ENCODE measurements at places on chromosomes 2 and 18.

GRCh38 chr18:40469851-40470250, 1485.2 kb upstream of the PIK3C3 start:
- no peak for DNase-seq

- DNase-seq = no peak
Measured at GRCh38 chr18:2412281-2412680, 159.0 kb downstream of the METTL4 start.

DNA sequence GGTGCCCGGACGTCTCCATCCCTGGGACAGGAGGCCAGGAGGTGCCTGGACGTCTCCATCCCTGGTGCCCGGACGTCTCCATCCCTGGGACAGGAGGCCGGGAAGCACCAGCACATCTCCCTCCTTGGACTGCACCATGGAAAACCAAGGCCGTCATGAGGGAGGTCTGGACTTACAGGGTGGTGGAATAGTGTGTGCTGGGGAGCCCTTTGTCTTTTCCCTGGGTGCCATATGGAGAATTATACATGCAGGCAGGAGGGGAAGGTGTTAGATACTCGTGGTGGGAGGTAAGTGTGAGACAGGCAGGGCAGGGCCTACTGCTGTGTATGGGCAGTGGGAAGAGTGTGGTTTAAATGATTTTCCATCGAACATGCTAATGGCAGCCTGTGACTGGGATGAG, 52.9 kb downstream of the RTP5 start:
- DNase-seq = no peak

DNA sequence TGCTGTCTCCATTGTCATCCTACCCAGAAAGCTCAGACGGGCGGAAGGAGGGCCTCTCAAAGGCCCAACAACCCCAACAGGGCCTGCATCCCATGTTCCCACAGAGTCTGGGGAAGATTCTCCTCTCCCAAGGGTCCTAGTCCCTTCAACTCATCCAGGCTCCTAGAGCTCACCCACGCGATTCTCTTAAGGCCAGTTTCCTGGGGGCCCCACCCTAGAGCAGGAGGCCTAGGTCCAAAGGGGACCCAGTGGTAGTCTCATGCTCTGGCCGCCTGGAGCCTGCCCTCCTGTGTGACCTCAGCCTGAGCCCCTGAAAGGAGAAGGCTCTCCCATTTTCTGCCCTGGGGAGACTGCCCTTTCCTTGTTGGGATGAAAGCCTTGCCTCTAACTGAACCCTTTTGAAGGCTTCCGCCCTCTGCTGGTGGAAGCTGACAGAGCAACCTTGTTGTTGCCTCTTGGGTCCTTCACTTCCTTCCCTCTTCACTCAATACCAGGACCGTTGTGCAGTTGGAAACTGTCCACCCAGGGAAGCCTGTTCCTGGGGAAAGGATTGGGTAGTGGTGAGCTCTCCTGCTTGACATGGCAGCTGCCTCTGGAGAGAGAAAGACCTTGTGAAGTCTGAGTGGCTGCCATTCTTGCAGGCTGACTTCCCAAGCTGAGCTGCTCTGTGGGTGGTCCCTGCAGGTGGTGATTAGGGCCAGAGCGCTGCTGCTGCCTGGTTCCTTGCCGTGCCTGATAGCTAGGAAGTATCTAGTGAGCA, 86.0 kb upstream of the ALPP start:
- DNase-seq = peak; percentile 57

- no peak for DNase-seq
Measured at GRCh38 chr18:79374408-79375171, 21.1 kb upstream of the NFATC1 start.

GRCh38 chr2:71886241-71886640, 261.4 kb downstream of the CYP26B1 start:
- no peak for DNase-seq

- no peak for DNase-seq
Measured at GRCh38 chr18:46141199-46141598, 37.0 kb downstream of the HAUS1 start.

GRCh38 chr2:46849721-46850556, 65.7 kb downstream of the MCFD2 start:
- DNase-seq = no peak

Data from stimulated activated CD4-positive, alpha-beta T cell treated with anti-CD3 and anti-CD28 coated beads, Interleukin-2, amount 100 ng/mL, for 48 hours (primary cell).